GM12892 (cell line): ENCODE measurements at places on chromosomes 3 and 15.

- no peak for DNase-seq
Measured at GRCh38 chr15:27561816-27562215, 537.3 kb downstream of the OCA2 start.

- no peak for DNase-seq
Measured at GRCh38 chr3:156217674-156218352, 97.4 kb downstream of the KCNAB1 start.

DNA sequence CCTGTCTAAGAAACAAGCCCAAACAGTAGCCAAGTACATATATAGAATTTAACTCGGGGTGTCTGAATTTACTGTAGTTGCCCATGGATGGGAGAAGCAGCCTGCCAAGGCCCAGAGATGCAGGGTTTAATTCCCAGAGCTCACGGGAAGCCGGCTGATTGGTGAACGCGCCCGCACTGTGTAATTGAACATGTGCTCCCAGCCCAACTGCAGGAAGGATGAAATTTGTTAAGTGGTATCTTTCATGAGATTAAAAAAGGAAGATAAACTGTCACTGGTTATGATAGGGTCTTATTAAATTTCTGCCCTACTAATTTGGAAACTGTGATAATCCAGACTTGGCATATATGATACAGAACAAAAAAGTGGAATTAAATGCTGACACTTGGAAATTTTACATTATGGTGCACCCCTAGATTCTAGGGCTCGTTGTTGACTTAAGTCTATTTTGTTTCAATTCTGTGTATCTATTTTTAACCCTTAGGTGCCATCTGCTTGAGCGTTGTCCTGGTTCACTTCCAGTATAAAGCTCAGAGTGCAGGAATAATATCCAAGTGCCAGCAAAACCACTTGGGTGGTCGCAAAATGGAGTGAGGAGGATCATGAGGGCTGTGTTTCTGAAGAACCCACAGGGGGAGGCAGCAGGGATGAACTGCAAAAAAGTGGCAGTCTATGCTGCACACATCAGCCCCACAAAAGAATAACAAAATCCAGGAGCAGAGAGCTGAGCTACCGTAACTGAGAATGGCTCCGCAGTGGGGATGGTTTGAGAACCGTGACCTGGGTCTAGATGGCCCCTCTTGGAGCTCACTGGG is 13.8 kb upstream of the TMC3 start:
- DNase-seq: no peak

DNA sequence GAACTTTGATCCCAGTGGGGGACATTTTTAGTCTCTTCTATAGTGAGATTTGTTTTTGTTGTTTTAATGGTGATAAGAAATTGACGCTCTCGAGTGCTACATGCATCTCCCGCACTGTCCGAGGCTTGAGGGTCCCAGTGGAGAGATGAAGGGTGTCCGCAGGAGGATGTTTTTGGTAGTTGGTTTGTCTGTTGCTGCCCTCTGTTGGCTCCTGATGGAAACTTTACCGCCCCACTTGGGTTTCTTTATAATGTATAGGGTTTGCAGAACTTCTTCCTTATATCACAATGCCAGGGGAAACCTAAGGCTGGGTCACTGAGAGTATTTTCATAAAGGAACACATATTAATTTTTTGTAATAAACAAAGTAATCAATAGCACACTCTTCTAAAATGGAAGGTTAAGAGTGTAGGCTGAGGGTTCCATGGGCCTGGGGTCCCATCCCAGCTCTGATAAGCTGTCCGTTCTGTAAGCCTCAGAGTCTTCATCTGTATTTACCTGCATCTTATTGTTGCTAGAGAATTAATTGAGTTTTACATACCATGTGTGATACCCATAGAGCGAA is 185.3 kb upstream of the FEZF2 start:
- no peak for DNase-seq

GRCh38 chr3:25899352-25900101 is 109.6 kb downstream of the OXSM start:
- DNase-seq: no peak
